ENCODE measurements at places on chromosomes 2 and 18. TPM values are rescaled to one million over a fixed set of nuclear protein-coding genes. Genes with fewer than 3 reads are reported as not detected.

The TGFA gene
- total RNA-seq, result 0.19 TPM

The NDUFAF7 gene
- total RNA-seq, result 15.2 TPM

The DYNAP gene
- not detected for total RNA-seq

The ZNF385B gene
- total RNA-seq, result 1.2 TPM

The LRP2 gene
- 0.10 TPM for total RNA-seq

The ANKRD30B gene
- total RNA-seq, result 1.6 TPM

The SPOPL gene
- total RNA-seq, result 11.8 TPM

The VSNL1 gene
- total RNA-seq, result 2.1 TPM

The C2orf15 gene
- 0.78 TPM for total RNA-seq

DNA sequence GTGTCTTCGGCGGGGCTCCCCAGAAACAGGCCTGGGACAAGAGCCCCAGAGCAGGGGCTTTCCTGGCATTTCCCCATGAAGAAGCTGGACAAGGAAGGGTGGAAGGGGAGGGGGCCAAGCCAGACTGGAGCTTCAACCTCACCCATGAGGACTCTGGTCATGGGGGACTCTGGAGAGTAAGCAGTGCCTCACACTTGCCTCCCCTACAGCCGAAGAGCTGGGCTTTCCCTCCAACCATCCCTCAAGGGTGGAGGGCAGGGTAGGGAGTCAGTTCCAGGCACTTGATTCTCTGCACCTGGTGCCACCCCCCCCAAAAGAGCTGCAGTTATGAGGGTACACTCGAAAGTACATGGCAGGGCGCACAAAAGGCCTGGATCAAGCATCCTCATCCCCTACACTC, 246.6 kb downstream of the TFCP2L1 start:
- no peak for DNase-seq

GRCh38 chr2:62335612-62336011, 139.7 kb downstream of the B3GNT2 start:
- DNase-seq, result peak; percentile 2

DNA sequence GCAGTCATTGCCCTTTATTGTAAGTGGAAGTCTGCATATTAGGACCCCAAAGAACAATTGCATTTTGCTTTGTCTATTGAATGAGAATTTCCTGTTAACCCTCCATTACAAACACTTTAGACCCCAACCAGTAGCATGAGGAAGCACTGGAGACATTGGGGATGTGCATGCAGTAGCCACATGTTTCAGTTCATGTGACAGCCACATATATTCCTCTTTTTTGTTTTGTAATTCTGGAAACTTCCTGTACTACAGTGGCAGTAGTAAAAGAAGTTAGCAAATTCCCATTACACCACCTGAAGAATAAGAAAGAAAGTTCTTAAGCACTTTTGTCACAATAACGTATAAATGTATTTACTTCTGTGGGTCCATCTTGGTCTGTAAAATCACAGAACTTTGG, 281.1 kb upstream of the SLC14A2 start:
- DNase-seq, result no peak

- no peak for DNase-seq
Observed at GRCh38 chr2:65628156-65628555, 195.8 kb upstream of the SPRED2 start.

- DNase-seq, result peak; percentile 41
Observed at GRCh38 chr2:239957681-239958472, 67.3 kb downstream of the NDUFA10 start.

DNA sequence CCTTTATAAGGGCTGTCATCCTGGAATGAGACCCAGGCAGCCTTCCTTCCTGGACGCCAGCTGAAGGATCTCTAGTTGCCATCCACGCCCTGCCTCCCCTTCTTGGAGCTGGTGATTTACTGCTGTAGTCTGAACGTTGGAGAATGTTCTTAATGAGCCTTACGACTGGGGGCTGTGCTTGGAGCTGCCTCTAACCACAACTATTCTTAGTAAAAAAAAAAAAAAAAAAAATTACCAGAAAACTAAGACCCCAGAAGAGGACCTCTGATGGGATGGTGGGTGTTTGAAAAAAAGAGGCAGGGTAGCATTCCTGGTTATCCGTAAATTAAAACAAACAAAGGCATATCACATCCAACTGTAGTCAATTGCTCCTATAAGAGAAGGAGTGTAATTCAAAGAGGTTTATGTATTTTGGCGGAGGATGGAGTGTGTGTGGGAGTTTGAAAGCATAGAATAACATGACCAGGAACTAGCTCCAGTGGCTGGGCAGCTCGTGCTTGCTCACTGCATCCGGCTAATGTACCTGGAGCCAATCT, 105.4 kb downstream of the QPCT start:
- DNase-seq, result no peak

DNA sequence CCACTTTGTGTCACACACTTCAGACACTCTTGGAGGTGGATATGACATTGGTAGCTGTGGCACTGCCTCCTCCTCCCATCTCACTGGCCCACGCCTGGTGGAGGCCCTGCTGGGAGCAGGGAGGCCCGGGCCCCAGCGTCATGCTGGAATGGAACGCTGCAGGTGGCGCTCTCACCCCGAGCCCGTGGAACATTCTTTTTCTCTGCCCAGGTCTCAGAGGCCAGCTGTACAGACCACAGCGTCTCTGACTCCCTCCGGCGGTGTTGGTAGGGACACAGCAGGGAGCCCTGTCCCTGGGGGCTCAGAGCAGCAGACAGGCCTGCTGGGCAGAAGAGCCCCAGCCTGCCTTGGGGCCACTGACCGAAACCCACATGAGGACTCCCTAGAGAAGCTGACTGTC, 218.1 kb downstream of the TWIST2 start:
- no peak for DNase-seq

DNA sequence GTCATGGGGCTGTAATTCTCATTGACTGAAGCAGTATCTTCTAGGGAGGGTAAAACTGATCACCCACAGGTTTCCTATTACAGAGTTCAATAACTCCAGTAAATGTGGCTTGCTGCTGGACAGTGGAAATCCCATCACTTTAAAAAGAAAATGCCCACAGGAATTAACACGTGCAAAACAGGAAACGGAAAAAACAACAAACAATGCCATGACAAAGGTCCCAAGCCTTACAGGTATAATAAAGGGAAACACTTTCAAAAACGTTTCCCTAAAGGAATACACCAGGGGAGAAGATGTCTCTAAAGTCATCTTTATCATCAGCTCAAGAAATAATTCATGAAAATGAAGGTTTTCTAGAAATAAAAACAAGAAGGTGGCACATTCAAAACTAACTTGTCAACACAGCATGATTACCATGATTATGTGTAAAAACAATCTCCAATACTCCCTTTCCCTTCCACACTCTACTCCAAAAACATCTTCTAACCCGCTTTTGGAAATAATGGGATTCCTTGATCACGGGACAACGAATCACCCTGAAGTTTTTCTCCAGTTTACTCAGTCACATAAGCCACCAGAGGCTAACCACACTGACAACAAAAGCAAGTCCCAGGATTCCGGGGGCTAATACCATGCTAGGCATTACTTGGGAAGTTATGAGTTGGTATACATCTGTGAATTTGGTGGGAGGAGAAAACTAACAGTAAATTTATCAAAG, 167.9 kb downstream of the TCF4 start:
- DNase-seq, result peak; percentile 63

- DNase-seq, result no peak
Observed at GRCh38 chr2:239563561-239563960, 162.7 kb upstream of the HDAC4 start.

DNA sequence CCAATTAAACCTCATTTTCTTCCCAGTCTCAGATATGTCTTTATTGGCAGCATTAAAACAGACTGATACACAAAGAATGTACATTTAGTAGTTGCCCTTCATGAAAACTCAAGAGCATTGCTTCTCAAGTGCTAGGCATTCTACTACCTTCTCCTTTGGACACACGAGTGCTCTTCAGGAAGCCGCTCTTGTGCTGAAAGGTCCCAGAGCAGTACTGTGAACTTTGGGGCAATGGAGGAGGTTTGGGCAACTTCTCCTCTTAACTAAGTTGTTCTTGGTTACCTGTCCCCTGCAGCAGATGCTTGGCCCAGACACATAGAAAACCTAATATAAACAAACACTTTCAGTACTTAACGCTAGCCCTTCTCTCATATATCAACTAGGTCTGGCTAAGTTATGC, 362.8 kb downstream of the DPP10 start:
- no peak for DNase-seq

- no peak for DNase-seq
Observed at GRCh38 chr18:32213693-32214092, 23.9 kb downstream of the MEP1B start.

DNA sequence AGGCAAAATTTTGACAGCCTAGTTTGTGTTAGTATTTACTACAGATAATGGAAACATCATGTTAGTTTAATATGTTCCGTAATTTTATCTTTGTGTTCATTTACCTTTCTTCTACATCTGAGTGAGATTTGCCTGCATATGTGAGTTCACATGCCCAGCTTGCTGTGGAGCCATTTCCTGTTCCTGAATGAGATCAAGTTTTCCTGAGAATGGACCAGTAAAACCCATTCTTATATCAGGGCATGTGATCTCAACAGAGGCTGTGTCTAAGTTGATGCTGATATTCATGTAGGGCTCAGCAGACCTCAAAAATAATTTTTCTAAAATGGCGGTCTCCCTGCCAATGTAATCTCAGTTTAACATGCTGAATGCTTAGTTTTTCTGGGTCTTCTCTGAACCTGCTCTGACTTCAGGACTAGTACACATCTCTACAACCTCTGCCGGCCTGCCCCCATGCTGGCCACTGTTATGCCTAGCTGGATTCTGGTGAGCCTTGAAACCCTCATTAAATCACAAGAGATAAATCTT, 1.0 kb downstream of the IL1A start:
- DNase-seq, result no peak

- DNase-seq, result no peak
Observed at GRCh38 chr2:62464221-62465007, 41.6 kb downstream of the TMEM17 start.

DNA sequence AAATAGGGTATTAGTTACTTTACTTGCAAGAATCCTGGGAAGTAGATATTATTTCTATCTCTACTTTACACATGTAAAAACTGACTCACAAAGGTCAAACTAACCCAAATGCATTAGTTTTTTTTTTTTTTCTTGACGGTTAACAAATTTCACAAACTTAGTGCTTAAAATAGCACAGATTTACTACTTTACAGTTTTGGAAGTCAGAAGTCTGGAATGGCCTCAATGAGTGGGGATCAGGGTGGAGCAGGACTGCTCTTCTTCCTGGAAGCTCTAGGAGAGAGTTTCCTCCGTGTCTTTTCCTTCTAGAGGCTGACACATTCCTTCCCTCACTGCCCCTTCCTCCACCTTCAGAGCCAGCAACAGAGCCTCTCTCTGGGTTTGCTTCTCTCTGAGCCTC, 117.2 kb downstream of the COL6A3 start:
- no peak for DNase-seq

DNA sequence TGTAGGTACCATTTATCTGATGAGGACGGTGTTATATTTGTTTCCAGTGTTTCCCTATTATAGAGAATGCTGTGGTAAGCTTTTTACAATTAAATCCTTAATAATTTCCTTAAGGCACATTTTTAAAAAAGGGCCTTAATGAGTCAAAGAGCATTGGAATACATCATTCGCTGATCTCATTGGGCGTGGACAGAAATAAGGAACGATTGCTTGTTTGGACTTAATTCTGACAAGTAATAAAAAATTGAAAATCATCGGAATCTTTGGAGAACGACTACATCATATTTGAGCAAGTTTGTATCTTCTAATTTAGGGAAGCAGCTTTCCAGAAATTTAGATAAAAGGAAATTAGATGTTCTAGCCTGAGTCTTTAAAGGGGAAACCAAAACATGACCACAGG, 11.3 kb downstream of the AGPS start:
- no peak for DNase-seq

DNA sequence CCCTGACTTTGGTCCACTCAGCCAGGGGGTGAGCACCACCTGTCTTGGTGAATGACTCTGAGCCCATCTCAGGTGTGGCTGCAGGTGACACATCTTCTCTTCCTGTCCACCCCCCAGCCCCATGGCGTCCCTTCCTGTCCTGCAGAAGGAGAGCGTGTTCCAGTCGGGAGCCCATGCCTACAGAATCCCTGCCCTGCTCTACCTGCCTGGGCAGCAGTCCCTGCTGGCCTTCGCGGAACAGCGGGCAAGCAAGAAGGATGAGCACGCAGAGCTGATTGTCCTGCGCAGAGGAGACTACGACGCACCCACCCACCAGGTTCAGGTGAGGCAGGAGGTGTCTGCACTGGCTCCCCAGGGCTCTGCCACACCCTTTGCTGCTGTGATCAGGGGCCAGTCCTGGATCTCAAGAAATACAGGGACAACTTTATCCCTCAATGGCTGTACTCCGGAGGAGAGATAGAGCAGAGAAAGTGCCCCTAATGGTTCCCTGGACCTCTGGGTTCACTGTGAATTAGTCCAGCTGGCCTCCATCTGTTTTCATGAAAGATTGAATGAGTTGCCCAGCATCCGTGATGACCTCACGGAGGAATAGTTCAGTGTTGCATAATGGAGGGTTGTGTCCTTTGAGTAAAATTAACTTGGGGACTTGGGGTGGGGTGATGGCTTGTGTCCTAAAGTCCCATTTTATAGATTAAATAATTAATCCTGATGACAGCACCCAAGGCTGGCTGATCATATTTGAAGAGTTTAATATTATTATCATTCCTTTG, at the start of gene NEU2:
TSS of gene NEU2 (plus strand) at position 122 of the 770 bp plus-strand sequence. CDS start at position 122, 0 bp downstream.
- peak; percentile 34 for DNase-seq

DNA sequence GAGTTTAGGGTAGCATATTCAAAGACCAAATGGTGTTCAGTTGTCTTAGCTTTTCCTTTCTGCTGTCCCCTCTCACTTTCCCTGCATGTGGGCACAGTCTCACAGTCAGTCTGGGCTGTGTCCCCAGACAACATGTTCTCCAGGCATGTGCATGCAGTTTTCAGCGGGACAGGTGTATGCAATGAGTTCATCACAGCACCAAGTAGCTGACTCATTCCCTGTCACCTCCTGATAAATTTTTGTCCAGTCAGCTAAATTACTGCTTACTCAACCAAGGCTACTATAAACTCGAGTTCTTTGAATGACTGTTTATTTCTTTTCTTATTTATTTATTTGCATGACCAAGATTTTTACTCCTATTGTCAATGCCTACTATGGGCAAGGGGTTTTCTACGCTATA, 148.8 kb upstream of the CDH19 start:
- no peak for DNase-seq
